ENCODE measurements at places on chromosomes 6 and 20.

DNA sequence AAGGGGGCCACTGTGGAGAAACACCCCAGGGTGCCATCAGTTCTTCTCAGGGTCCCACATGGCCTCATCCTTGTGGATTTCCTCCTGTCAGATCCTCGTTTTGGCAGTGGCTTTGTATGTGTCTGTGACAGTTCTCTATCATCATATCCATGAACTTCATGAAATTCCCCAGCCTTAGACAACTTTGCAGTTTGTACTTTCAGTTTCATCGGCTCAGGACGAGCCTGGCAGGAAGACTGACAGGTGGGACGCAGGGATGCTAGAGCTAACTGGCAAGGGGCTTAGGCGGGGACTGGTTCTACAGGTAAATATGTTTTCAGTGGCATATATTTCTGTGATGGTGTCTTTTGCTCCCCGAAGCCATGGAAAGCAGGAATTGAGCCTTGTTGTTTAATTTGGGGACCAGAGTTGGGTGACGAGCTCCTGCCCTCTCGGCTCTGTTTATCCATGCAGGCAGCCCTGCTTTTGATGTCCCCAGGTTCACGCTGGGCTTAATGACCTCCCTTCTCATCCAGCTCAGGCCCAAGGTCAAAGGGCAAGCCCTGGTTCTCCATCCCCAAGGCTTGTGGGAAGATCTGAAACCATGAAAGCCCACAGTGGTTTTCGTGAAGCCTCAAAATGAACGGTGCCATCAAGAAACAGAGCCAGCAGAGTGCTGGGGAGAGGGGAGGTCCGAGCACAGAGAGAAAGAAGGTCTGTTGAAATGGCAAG lies 11.2 kb downstream of the SDCBP2 start:
- no peak for DNase-seq

GRCh38 chr6:11067348-11067747 lies 23.2 kb upstream of the ELOVL2 start:
- DNase-seq, result peak; percentile 10

- no peak for DNase-seq
Measured at GRCh38 chr20:63536997-63537524, at the start of gene PTK6. PTK6 (minus strand) TSS chr20:63537376; CDS start chr20:63537314, 62 bp downstream.

GRCh38 chr20:35576816-35577215 lies 34.9 kb downstream of the ERGIC3 start:
- DNase-seq, result no peak

GRCh38 chr6:33840048-33840926 lies 36.5 kb upstream of the MLN start:
- peak; percentile 97 for DNase-seq

GRCh38 chr6:141552463-141552862 lies 580.3 kb upstream of the GJE1 start:
- DNase-seq, result peak; percentile 97

GRCh38 chr20:59064214-59064722 lies 21.7 kb upstream of the PRELID3B start:
- no peak for DNase-seq

GRCh38 chr6:154247119-154247861 lies 109.3 kb downstream of the IPCEF1 start:
- no peak for DNase-seq
